G401 (cell line): ENCODE measurements at places on chromosomes 2 and 18.

DNA sequence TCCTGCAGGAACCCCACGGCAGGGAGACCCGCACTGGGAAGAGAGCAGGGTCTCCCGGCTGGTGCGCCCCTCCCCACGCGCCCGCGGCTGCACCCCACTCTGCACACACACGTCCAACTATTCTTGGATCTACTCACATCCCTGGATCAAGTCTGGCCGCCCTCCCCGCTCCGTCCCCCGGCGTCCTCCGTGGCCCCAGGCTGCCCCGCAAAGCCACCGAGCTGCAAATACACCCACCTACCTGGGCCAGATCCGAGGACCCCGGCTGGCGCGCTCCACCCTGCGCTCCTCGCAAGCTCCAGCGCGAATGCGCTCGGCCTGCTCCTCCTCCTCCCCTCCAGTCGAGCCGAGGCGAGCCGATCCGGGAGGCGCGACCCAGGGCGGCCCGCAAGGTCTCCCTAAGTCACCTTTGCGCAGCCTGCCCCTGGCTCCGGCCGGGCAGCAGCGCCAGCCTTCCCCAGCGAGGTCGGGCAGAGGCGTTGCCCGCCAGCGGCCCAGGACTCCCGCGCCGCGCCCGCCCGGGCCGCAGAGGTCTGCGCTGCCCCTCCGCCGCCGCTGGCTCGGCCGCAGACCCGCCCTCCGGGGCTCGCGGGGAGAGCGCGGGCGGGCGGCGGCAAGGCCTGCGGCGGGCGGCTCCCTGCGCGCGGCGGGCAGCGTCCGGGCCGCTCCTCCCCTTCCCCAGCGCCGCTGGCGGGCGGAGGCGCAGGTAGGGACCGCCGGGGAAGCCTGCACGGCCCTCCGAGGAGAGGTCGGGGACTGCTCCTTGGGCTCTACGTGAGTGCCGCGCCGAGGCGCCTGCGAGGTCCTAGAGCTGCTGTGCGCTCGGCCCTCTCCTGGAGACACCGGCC lies 126.0 kb downstream of the OSBPL1A start:
- peak; percentile 56 for DNase-seq

- no peak for DNase-seq
These were observed 13.7 kb downstream of the ELP2 start for GRCh38 chr18:36143391-36143790.

- DNase-seq = no peak
These were observed 179.7 kb downstream of the MREG start for GRCh38 chr2:215833531-215834162.

- DNase-seq = no peak
These were observed 178.1 kb downstream of the DYSF start for GRCh38 chr2:71631411-71631931.

- no peak for DNase-seq
These were observed 87.9 kb upstream of the COL5A2 start for GRCh38 chr2:189267491-189267890.

DNA sequence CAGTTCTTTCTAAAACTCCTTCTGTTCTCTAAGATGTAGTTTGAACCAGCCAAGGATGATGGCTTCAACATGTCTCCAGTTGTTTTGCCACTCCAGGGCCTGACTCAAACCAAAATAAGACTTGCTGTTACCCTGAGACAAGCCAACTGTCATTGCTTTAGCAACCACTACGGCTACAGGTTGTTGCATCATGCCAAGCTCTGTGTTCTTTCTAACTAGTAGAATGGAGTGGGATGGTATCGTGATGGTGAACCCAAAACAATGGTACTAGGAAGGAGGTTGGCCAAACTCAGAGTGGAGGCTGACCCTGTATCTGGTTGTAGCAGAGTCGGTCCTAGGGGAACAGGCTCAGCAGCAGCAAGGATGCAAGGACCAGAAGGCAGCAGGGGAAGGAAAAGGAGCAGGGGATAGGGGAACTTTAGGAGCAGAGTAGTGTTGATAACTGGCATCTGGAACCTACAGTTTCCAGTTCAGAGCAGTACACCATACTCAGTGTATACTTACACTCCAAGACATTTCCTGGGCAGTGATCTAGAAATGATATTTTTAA lies 51.6 kb downstream of the PDK1 start:
- no peak for DNase-seq

- no peak for DNase-seq
These were observed 114.1 kb downstream of the EIPR1 start for GRCh38 chr2:3263487-3263886.

DNA sequence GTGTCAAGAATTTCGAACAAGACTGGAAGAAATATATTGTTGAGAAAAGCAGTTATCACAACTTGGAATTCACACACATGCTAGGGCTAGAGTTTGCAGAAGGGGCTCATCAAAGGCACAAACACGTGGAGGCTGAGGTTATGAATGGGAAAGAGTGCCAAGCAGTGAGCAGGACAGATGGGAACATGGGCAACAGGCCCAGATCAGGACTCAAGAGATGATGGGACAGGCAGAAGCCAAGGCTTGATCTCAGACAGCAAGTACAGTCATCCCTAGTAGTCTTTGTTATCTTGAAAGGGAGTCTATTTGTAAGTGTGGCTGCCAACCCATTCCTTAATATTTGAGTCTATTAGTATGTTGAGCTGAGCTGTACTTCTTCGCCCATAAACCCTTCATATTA lies 22.2 kb upstream of the EPC2 start:
- peak; percentile 89 for DNase-seq

- DNase-seq = no peak
These were observed 14.5 kb downstream of the ARHGAP28 start for GRCh38 chr18:6743999-6744398.

GRCh38 chr2:36376992-36377738 lies 21.6 kb downstream of the CRIM1 start:
- DNase-seq = no peak

- no peak for DNase-seq
These were observed 43.1 kb upstream of the CHAC2 start for GRCh38 chr2:53724536-53724935.

DNA sequence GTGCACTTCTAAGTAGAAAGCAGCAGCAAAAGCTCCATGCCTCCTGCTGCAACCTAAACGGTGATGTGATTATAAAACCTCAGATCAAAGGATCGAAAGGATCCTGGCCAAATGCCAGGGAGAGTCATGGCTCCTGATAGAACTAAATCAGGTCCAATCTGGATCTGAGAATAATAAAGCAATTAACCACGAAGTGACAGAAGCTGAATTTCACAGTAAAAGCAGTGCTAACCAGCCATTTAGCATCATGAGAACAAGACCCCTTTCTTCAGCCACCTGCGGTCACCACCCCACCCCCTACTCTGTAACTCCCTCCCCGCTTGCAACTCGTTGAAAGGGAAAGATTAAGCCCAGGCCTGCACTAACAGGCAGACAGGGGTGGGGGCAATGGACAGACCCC lies 748.7 kb downstream of the BCL11A start:
- no peak for DNase-seq

DNA sequence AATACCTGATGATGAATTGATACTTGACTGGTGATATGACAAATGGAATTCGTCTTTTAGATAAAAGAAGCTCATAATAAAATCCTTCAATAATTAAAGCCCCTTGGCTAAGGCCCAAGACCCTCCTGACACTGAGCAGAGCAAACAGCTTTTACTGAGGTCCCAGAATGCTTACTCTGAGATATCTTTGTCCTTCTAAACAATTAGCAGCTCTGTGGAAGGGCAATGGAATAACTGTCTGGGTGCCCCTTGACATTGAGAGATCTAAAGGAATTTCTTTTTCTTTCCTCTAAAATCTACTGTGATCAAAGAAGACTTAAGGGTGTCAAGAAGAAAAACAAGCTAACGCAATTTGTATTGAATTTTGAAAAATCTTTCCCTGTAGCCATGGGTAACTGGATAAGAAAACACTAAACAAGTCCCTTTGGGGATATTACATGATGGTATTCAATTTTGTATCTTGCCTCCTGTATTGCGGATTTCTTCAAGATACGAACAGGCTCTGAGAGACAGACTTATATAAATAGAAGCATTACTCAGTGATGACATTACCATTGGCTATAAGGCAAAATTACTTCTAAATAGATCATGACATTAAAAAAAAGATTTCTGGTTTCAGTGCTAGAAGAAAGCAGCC lies 128.8 kb downstream of the MREG start:
- no peak for DNase-seq

- DNase-seq = no peak
These were observed 14.8 kb upstream of the SLC38A11 start for GRCh38 chr2:164969909-164970690.

GRCh38 chr18:48319801-48320638 lies 89.2 kb downstream of the ZBTB7C start:
- no peak for DNase-seq

DNA sequence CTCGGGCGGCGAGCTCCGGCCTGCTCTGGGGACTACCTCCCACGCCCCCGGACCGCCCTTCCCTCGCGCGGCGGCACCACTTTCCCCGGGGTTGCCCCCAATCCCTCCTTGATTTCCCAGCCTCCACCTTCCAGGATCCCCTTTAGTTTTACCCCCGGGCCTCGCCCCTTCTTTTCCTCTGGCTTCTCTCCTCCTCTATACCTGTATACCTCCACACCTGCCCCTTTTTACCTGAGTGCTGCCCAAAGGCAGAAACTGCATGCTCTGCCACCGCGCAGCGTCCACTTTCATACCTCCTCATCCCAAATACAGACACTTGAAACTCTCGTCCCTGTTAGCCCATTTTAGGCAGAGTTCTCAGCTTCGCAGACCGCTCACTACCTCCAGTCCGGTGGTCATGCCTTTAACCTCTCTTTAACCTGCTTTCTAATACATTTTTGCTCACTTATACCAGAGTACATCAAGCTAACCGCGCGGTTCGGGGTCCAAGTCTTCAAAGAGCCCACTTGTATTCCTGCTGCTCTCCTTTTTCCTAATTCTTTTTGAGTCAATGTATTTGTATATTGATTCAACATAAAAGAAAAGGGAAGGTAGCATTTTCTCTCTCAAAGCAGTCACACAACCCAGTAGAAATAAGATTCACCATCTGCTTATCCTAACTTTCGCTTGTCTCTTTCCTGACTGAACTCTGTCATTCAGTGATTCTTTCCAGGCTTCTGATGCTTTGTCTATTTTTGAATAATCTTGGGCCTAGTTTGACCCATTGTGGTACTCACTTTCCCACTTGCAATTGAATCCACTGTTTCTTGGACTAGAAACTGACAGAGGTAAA lies 901 bp downstream of the SPOPL start:
- DNase-seq = peak; percentile 66

- DNase-seq = peak; percentile 95
These were observed 66.8 kb upstream of the FZD7 start for GRCh38 chr2:201966691-201967438.

- DNase-seq = no peak
These were observed 58.0 kb downstream of the SRD5A2 start for GRCh38 chr2:31522786-31523185.

DNA sequence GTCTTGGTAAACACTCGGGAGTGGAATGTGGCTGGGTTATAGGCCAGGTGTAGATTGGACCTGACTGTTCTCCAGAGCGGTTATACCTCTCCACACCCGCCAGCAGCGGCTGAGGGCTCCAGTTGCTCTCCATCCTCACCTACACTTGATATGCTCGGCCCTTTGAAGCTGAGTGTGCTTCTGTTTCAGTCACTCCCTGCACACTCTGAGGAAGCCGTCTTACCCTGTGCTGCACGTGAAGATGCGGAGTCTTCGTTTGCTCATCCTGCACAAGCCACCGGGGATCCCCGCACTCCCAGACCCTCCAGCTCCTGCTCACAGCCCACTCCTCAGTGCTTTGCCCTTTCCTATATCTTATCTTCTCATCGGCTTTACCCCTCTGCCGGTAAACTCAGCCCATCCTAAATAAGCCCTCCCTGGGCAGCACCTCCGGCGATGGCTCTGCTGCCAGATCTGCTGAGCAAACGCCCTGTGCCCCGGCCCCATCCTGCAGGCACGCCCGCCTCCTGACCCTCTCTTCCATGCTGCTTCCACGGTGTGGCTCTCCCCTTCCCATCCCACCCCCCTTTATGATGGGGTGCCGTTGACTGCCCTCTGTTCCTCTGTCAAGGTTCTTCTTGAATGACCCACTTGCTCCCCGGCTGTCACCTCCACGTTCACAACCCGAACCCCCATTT lies 47.3 kb upstream of the ODC1 start:
- DNase-seq = no peak

DNA sequence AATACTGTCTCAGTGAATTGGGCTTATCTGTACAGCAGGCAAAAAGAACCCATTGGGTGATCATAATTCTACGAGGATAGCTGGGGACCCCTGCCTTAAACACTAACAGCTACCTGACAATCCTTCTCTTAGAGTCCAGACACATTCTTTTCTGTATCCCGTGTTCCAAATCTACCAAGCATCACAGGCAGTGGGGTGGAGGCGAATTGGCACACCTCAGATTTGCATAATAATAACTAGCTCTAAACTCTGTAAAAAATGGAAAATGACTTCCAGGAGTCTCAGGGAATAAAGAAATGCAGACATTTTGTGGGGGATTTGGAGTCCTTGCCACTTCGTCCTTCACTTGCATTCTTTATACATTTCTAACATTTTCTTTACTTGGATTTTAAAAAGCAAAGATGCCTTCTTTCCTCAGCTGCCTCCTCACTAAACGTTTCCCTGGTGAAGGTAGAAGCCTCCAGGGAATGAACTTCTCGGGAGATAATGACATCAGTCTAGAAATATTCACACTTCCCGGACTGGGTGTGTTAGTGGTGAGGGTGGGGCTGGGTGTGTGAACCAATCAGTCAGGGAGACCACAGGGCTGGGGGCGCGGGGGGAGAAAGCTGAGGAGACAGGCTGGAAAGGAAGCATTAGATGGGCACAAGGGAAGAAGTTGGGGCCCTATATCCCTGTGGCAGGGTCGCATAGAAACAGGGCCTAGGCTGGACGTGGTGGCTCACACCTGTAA lies 59.1 kb upstream of the BOD1L2 start:
- DNase-seq = no peak

DNA sequence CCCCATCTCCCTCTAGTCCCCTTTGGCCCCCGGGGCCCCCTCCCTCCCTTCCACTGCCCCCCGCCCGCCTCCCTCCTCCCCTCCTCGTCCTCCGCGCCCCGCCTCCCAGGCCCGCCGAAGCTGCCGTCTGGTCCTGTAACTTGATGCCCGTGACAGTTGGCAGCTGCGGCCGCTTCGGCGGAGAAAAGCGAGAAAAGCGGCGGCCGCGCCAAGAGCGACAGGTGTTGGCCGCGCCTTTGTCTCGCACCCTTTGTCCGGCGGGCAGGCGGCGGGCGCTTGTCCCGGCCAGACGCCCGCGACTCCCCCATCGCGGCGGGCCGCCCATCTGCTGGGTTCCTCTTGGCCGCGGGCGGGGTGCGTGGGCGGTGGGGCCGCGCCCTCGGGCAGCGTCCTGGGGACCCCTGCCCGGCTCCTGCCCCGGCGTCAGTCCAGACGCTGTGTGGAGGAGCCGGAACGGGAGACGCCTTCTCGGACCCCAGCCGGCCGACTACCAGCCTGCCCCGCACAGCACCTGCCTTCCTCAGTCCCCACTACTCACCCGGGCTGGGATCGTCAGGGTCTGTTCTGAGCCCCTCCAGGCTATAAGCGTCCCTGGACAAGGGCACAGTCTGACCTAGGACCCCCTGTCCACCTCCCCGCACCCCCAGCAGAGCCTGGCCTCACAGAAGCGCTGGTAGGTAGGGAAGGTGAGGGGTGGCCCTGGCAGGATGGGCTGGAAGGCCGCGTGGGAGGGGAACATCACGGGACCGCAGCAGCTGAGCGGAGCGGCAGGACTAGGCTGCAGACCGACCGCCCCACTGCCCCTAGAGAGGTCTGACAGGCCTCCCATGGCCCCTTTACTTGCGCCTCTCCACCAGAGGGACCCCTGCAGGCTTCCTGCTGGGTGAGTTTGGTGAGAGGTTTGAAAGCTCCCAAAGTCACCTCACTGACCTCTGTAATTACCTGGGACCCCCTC lies 1.2 kb upstream of the HES6 start:
- DNase-seq = peak; percentile 68
